ENCODE measurements at places on chromosomes 11 and 22.

DNA sequence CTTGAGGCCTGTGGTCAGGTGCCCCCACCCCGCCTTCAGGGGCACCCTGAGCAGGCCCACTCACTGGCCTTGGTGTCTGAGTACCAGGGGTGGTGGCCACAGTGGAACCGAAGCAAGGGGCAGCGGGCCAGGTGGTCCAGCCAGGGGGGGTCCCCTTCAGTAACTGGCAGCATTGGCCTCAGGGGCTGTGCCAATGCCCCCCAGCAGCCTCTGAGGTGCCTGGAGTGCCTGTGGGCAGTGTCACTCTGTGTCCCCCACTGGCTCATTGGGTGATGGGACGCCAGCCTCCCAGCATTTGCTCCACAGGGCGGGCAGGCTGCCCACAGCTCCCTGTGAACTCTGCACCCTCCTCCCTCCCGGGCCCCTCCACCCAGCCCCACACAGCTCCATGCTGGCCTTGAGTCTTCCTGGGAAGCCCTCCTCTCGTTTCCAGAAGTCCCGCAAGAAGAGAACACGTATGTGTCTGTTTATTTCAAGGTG lies 29.5 kb upstream of the CARS1 start:
- no peak for DNase-seq

DNA sequence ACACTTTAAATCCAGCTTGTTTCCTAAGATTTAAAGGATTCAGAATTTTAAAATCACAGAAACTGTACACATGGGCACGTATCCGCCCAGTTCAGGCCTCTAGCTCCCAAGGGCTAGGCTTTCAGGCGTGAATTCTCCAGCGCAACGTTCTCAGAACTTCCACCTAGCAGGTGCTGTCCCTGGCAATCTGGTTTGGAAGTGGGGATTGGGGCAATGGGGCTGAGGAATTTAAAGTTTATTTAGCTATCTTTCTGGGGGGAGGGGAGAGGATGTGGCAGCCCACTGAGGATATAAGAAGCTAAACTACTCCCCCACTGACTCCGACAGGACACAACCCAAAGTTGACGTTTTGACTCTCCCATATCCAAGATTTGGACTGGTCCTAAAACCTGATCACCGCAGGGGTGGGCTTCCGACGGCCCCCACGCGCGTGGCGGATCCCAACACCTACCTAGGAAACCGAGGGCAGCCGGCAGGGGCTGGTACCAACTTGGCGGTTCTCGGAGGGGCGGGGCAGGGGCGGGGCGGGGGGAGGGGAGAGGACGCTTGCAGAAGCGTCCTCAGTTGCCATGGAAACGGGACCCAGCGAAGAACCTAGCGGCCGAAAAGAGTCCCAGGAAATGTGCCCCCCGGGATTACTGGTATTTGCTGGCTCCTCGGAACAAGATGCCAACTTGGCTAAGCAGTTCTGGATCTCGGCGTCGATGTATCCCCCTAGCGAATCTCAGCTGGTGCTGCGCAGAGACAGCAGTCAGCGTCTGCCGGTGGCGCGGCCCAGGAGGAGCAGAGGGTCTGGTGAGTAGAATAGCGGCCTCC lies at the start of gene HOATZ:
TSS of gene HOATZ (plus strand) at position 563 of the 816 bp plus-strand sequence. CDS start at position 570, 7 bp downstream.
- DNase-seq, result no peak

- peak; percentile 54 for DNase-seq
These were observed 15.7 kb downstream of the NUP50 start for GRCh38 chr22:45179276-45180049.

DNA sequence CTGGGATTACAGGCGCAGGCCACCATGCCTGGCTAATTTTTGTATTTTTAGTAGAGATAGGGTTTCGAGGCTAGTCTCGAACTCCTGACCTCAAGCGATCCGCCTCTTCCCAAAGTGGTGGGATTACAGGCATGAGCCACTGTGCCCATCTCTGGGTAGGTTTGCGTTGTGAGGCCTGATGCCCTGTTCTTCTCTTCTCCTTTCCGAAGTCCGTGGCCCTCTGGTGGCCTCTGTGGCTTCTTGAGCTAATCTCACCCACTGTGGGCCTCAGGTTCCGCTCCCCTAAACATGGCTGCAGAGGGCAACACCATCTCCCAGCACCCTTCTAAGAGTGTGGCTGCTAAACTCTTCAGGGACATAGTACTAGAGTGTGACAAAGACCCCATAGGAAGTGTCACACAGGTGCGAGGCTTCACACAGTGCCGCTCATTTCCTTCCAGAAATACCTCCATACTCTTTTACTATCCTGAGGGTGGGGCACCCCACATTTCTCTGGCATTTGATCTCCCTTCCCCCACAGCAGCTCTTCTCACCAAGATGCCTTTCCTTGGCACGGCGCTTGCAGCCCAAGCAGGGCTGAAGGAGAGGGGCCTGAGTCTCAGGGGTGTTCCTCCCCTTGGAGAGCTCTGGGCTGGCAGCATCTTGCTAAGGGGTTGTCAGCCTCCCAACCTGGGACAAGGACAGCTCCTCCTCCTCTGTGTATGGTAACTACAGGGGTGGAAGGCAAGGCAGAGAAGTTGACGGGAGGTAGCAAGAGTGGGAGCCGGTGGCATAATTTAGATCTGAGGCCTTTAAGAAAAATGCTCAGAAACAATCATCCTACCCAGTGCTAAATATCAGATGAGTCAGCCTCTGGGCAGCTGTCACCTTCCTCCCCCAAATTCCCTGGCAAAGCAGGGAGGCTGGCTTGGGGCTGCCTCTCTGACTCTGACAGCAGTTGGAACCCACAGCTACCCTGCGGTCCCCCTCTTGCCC lies 6.1 kb downstream of the THY1 start:
- DNase-seq, result no peak

GRCh38 chr22:49512487-49513165 lies 315.0 kb downstream of the BRD1 start:
- no peak for DNase-seq

- DNase-seq, result no peak
These were observed 1456.5 kb downstream of the TBC1D22A start for GRCh38 chr22:48218889-48219420.

DNA sequence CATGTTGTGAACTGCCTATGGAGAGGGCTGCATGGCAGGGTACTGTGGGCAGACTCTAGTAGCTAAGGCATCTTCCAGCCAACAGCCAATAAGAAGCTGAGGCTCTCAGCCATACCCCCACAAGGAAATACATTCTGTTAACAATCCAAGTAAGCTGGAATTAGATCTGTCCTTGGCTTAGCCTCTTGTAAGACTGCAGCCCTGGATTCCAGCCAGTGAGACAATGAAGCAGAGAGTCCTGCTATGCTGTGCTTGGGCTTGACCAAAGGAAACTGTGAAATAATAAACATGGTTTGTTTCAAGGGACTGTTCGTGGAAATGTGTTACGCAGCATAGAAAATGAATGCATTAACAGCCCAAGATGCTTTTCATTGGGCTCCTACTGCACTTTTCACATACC lies 1097.4 kb upstream of the CCDC90B start:
- DNase-seq, result no peak

- no peak for DNase-seq
These were observed 326.3 kb downstream of the ETS1 start for GRCh38 chr11:128261011-128261421.

DNA sequence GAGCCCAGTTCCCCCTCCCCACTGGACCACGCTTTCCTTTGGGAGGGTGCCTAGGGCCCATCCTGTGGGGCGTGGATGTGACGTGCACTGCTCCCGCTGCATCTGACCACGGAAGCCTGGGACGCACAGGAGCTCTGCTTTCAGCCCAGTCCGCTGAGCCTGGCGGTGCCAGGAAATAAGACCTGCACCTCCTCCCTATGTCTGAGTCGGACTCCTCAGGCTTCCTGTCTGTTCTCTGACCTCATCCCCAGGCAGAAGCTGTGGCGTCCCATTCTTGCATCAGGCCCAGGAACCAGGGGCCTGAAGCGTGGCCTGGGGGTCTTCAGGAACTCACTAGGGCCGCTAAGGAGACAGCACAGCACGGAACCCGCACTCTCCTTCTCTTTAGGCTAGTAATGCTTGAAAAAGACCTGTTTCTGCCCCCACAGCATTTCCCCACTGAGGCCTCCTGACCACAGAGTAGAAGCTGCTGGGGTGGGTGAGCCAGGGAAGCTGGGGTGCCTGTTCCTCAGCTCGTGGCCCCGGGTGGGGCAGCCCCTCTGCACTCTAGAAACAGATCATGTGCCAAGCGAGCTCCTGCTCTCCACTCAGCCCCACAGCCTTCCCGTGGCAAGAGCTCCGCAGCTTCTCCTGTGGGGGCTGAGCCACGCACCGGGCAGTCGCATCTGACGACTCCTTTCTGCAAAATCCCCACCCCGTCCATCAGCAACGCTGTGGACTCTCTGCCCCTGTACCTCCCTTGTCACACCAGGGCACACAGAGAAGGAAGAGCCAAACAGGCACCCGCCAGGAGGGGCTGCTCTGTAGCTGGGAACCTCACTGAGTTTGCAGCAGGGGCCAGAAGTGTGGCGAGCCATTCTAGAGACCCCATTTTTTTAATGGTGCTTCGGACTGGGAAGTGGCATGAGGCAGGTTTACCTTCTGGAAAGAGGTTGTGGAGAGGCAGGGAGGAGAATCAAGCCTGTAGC lies 22.6 kb downstream of the MOV10L1 start:
- DNase-seq, result no peak

DNA sequence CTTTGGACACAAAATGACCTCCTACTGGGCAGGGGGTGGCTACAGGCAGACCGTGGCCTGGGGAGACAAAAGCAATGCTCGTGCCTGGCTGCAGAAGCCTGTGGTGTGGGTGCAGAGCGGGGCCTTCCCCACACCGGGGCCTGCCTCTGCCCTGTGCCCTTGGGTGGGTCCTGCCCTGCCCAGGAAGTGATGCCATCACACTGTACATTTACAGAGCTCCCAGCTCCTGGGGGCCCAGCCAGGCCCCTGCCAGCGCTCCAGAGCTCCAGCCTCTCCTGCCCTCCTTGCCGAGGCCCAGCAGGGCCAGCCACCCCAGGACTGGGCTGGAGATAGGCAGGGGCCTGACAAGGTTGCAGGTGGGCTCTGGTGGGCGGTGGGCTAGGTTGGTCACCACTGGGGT lies 40.1 kb downstream of the MUC5B start:
- DNase-seq, result peak; percentile 5

DNA sequence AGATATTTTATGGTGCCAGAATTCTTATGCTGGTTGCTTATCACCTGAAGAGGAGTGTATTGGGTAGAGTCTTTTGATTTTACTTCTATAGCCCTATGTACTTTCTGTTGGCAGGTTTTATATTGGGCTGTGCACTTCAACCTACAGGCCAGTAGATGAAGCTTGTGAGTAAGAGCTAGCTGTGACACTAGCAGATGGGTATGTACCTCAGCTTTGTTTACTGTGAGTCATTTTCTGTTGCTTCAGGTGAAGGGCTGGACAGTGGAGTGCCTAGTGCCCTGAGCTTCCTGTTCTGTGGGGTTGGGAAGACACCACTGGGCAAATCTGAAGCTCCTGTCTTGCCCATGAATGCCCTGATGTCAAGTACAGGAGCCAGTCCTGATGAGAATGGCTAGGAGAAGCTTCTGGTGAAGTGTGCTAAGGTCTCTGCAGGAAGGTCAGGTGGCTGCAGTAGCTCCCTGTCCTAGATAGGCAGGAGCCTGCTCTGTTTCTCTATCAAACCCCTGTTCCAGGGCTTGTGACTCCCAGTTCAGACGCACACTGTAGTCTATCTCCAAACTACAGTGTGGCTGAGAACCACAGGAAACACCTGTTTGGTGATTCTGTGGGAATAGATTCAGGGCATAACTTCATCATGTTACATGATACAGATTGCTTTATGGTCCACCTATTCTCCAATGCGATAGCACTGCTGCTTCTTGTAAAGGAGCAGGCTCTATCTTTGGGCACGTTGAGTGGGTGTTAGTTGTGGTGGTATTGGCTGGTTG lies 755.7 kb downstream of the KCNA4 start:
- no peak for DNase-seq

GRCh38 chr11:78497293-78497692 lies 77.4 kb downstream of the NARS2 start:
- DNase-seq, result no peak

- no peak for DNase-seq
These were observed 2.1 kb downstream of the ALDH3B1 start for GRCh38 chr11:68012044-68012842.

GRCh38 chr11:129283141-129283540 lies 91.0 kb upstream of the ARHGAP32 start:
- no peak for DNase-seq

DNA sequence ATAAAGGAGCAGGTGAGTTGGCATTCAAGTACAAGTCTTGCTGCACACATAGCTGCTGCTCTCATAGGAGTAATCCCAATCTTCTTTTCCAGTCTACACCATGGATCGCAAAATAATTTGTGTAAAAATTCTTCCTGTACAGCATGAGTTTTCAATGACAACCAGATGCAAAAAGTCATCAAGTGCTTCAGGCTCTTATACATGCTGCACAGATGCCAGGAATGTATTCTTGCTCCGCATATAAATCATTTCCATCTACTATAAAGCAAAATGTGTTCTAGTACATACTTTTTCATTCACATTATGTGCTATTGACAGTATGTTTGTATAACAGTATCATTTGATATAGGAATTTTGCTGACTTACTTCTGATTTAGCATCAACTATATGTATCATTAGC lies 35.4 kb downstream of the NXPE2 start:
- no peak for DNase-seq

- DNase-seq, result no peak
These were observed 302.0 kb downstream of the KIRREL3 start for GRCh38 chr11:126698576-126698975.

DNA sequence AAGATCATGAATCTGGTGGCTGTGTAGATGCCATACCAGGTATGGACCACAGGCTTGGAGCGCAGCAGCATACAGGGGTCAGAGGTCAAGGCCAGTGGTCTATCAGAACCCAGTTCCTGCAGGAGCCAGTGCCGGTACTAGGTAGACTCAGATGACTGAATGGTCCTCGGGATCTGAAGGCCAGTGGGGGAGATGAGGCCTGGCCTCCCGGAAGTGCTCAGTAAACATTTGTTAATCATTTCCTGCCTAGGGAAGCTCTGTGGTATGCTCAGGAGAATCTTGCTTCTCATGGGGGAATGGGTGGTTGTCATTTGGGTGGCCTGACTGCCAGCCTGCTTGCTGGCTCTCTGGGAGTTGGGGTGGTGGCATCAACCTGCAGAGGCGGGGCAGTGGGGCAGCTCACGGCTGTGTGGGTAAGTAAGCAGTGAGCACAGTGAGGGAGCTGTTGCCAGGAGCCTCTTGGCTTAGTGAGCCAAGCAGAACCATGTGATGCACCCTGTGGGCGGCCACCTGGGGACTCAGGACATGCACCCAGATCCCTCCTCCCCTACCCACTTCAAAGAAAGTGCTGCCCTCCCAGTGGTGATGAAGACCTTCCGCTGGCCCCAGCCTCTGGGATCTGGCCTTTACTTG lies 33.0 kb downstream of the PTPRJ start:
- DNase-seq, result peak; percentile 71

All from CD4-positive, alpha-beta T cell treated with Interleukin-2 at 100 ng/mL for 4 hours (primary cell).